ENCODE measurements at places on chromosomes 7 and 10.

GRCh38 chr7:33939121-33939520 lies 33.8 kb downstream of the BMPER start:
- DNase-seq = no peak

DNA sequence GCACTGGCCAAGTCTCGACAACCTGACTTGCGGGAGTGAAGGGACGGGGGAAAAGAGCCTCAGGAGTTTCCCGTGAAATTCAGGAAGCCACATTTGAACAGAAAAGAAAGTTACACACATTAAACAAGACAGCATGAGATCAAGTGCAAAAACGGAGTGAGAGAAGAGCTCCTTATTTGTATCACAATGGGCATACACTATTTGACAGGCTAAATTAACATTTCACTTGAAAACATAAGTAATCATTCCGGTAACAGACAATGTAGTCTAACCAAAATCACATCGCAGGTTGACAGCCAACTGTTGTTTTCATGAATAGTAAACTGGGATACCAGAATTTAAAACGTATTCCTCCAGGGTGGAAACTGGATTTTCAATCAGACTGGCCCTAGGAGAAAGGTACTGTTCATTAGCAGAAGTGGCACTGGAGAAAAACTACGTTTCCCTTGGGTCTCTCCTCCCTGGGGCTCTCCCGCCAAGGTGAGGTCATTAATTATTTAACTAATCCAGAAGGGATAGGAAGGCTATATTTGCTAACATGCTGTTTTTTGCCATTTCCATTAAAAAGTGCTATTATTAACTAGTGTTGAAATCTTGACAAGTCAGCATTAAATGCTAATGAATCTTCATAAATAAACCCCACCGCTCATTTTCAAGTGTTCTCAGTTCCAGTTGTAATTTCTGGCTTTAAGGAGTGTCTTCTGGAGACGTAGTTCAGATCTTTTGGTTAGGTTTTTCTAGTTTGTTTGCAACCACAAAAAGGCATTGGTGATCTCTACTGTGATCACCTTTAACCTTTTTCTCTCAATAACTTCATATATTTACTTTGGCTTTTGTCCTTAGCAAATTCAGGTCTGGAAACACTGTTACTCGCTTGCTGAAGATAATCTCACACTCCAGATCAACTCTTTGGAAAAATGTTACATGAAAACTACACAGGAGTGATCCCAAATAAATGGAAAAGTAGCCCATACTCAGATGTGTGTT lies 25.1 kb downstream of the RHEB start:
- no peak for DNase-seq

DNA sequence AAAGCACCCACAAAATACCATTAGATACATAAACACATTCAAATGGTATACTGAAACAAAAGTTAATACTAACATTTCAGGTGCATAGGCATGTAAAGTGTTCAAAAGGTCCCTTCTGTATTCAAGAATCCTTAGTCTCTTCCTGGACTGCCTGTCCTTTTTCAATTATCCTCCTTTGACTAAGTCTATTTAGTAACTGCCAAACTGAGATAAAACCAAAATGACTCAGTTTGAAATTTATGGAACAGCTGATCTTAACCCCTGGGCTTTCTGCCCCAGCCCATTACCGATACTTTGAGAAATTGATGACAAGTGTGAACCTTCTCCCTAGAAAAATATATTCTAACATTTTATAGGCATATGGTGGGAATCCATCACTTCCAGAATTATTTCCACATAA lies 5.4 kb downstream of the EPC1 start:
- no peak for DNase-seq

- DNase-seq = no peak
These were observed 709.3 kb upstream of the AUTS2 start for GRCh38 chr7:68888971-68889385.

DNA sequence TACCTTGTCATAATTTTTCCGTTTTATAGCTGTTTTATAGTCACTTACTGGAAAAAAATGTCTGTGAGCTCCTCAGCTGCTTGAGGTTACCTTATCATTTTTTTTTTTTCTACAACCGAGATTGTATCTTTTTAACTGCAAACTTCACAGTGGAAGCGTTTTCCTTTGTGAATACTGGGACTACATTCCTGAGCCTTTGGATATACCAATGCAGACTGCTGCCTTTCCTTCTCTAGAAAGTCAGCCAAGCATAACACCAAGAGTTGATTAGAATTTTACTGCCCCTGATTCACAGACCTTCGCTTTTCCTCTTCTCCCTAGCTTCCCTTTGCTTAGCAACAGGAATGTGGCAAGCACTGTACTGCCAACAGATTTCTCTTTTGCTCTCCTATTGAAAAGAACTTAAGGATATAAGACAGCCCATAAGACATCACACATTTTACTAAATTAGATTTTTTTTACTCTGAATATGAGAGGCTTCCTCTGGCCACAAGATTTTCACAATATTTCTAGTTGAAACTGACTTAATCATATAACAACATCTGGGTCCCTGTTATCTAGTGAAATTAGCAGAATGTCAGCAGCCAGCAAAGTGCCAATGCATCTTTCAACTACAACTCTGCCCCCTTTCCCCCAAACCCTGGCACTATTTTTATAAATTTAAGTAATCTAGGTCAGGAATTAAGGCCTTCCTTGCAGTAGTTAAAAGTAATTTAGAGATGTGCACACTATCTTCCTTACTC lies 170.6 kb downstream of the PRKG1 start:
- no peak for DNase-seq

- no peak for DNase-seq
These were observed 70.5 kb downstream of the KLF6 start for GRCh38 chr10:3714531-3714930.

DNA sequence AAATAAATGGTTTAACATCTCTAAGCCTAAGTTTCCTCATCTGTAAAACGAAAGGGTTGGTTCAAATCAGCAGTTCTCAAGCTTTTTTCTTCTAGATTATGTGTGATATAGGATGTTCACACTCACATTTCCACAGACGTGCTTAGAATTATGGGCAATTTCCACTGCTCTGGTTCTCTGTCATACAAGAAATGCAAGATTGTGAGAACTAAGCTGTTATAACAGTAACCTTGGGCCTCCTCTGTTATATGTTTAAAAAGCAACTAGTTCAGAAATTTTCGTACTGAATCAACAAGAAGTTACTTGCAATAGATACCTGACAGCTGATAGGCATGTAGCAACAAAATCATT lies 33.7 kb downstream of the ADD3 start:
- no peak for DNase-seq

DNA sequence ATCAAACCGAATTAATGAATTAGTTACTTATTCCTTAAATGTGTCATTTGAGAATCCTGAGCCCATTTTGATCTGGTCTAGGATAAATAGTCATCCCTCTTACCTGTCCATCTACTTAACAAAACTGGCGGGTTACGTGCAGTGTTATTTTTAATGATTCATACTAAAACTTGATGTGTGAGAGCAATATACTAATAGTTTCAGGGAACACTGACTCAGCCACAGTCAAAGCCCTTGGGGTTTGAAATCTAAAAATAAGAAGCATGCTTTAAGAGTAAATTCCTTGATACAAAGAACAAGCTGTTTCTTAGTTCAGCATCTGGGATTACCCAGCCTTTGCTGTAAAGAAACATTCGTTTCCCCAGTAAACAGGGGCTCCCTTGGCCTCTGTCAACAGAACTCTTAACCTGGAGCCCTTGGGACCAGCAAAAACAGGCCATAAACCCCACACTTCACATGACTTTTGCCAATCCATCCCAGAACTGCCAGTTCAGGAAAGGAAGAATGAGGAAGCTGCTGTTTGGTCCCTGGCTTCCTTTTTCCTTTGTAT lies 370.6 kb upstream of the IGFBP3 start:
- DNase-seq = no peak

DNA sequence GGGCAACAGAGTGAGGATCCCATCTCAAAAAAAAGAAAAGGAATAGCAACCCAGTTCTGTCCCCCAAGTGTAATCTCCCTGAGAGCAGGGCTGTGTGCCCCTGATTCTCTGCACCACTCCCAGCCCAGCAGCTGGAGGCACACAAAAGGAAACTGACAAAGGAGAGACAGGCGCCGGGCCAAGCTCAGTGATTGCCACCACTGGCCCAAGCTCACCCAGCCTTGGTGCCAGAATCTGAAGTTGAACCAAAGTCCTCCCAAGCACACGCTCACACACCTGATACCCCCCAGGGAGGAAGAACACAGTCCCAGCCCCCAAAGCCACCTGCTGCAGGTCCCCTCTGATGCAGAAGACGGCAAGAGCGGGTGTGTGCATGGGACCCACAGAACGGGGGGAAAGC lies 50.3 kb downstream of the TNRC18 start:
- DNase-seq = no peak

DNA sequence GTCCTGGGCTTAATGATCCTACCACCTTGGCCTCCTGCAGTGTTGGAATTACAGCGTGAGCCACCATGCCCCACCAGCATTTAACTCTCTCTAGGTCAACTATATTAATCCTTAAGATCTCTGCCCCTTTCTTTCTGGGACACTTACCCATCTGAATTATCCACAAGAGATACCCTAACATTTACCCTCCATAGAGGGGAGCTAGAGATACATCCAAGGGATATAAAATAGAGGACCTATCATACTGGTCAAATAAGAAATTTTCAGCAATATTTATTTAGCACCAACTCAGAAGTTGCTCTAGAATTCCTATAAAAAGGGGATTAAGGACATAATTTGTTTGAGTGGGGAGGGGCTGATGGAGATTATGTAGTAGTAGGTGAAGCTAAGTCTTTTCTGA lies 96.5 kb downstream of the OTUD1 start:
- DNase-seq = no peak

DNA sequence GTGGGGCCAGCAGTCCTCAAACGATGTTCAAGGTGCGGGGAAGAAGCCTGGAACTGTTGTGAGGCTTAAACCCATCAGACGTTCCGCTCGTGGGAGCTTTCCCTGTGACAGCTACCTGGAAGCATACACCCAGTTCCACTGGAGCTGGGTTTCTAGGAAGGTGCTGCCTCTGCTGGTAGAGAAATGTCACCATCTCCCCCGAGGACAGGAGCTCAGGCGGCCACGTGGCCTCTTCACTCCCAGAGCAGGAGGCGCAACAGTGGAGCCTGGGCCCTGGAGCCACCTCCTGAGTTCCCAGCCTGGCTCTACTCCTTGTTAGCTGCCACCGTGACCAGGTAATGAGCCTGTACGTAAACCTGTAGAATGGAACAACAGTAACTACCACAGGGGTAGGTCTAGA lies 156.1 kb downstream of the ADARB2 start:
- DNase-seq = no peak

DNA sequence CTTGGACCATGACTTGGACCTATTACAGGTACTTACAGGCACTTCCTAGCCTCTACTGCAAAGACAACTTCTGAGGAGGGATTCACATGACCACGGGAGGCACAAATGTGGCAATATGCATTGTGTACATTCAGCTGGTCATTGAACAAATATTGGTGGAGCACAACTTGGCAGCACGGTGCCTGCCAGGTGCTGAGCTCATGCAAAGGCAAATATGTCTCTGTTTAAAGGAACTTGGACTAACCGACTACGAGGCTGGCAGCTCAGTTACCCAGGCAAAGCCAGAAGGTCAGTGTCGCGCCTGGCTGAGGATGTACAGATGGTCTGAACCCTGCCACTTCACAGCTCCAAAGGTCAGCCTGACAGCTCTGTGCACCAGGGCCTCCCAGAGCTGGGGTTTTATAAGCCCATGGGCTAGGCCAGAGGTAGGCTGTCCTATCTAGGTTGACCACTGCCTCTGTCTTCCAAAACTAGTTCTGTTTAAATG lies 6.1 kb downstream of the DENND11 start:
- no peak for DNase-seq

DNA sequence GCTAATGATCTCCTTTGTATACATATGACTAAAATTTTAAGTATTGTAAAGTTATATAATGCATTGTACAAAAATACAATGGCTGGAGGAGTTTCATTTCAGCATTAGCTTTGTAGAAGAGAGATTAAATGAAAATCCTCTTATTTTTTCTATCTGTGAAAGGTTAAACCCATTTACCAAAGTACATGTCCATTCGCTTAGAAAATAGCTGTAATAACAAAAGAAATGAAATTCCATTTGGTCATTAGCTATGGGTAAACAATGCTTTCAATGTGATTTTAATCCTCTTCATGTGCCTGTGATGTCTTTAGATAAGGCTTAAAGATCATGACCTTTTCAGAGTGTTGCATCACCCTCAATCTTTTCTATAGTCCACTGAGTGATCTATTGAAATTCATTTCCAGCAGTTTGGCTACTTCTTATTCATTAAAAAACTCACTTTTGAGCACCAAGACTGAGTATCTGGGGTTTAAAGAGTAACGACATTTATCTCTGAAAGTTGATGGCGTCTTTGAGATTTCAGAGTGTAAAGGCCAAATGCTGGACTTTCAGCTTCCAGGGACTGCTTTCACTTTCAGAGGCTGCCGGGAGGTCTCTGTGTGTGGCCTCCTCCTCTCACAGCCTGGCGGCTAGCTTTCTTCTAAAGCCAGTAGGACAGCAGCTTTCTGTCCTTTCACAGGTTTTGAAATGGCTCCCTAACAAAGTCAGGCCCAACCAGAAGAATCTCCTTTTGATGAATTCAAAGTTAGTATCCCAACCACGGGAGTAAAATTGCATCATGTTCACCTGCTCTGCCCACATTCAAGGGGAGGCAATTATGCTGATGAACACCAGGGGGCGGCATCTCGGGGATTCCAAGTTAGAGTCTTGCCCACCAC lies 701.4 kb upstream of the COBL start:
- DNase-seq = no peak

All from NCI-H1417 treated with DMSO at 0.1 percent for 48 hours (cell line).